ENCODE measurements at places on chromosomes 13 and 19.

GRCh38 chr19:50377051-50377461, 799 bp downstream of the NR1H2 start:
- DNase-seq, result no peak

DNA sequence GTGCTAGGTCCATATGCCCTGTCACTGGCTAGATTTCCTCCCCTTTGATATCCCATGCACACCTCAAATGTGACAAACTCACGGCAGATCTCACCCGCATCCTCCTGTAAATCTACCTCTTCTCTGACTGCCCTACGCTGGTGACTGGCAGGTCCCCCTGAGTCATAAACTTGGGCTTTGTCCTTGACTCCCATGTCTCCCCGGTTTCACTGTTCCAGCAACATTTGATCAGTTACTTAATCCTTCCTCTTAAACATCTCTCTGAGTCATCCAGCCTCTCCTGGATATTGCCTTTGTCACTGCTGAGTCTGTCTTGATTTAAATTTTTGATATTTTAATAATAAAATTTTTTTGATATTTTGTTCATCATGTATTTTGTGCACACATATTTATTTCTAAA, 26.5 kb downstream of the FAM216B start:
- no peak for DNase-seq

DNA sequence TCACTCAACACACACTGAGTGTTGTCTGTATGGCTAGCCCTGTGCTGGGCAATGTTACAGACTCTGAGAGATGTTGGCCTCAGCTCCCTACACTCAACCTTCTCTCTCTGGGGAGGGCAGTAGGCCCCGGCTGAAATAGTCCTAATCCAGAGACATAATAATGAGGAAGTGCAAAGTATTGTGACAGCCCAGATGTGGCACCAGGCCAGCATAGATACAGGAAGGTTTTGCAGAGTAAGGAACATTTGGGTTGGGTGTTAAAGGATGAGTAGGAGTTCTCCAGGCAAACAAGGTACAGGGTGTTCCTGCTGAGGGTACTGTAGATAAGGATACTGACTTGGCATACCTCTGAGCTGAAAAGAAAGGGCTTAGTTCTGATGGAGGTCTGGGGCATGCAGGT, 2.4 kb downstream of the LIN7B start:
- no peak for DNase-seq

DNA sequence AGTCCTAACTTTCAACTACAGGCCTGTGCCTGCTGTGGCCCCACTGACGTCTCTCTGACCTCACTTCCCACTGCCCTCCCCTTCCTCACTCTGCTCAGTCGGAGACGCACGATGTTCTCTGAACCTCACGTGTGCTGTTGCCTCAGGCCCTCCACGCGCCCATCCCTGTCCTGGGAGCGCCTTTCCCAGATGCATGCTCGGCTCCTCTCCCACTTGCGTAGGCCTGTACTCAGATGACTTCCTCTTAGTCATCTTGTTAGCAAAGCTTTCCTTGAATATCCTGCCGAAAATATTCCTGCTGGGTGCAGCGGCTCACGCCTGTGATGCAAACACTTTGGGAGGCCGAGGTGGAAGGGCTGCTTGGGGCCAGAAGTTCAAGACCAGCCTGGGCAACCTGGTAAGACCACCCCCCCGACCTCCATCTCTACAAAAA, 9.3 kb upstream of the SYT5 start:
- DNase-seq, result peak; percentile 89

DNA sequence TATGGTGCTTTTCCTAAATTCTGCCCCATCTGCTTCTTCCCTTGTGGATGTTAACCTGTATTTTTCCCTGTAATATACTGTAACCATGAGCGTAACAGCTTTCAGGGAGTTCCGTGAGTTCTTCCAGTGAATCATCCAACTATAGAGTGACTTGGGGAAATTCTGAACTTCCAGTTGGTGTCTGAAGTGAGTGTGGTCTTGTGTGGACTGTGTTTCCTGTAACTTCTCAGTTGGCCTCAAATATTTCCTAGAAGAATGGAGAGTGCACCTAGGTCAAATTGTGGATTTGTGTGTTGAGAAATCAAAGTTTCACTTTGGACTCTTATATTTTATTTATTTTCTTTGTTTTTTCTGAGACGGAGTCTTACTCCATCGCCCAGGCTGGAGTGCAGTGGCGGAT, 11.0 kb upstream of the ZNF766 start:
- no peak for DNase-seq

DNA sequence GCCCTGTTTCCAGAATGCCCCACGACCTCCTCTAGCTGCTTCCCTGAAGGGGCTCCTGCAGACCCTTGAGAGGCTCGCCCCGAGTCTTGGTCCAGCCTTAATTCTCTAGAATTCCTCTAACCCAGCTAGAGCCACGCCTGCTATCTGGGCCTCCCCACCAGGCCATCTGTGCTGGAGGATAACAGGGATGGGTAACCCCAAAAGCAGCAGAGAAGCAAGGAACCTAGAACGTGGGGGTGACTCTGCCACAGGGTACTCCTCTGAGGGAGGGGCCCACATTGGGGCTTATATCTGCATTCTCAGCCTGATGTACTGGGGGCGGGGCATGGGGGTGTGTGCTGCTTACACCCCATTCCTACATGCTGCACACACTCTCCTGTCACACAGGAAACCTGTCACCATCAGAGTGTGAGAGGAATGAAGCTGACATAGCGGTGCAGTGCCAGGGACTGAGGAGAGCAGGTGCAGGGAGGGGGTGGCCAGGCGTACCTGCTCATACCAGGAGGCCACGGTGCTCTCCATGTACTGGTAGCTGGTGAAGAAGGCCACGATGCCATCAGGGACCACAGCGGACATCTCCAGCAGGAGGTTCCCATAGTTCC, 13.8 kb downstream of the KLC3 start:
- no peak for DNase-seq

GRCh38 chr13:88976466-88976865, 1305.3 kb downstream of the SLITRK5 start:
- no peak for DNase-seq

GRCh38 chr13:68834375-68834774, 1273.3 kb upstream of the ATXN8OS start:
- DNase-seq, result no peak

DNA sequence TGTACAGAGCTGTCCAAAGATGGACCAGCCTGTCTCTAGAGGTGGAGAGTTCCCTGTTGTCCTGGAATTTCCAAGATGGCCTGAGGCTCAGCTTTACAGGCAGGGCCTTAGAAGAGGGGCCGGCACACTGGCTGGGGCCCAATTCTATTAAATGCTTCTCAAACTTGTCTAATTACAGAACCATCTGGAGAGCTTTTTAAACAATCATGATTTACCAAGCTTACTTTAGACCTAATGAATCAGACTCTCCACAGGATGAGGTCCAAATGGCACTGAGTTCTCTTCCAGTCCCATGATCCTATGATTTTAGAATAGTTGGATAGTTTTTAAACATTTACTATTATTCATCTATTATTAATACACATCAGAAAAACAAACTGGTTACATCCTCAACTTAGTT, 123.5 kb downstream of the DNAJC3 start:
- DNase-seq, result no peak

DNA sequence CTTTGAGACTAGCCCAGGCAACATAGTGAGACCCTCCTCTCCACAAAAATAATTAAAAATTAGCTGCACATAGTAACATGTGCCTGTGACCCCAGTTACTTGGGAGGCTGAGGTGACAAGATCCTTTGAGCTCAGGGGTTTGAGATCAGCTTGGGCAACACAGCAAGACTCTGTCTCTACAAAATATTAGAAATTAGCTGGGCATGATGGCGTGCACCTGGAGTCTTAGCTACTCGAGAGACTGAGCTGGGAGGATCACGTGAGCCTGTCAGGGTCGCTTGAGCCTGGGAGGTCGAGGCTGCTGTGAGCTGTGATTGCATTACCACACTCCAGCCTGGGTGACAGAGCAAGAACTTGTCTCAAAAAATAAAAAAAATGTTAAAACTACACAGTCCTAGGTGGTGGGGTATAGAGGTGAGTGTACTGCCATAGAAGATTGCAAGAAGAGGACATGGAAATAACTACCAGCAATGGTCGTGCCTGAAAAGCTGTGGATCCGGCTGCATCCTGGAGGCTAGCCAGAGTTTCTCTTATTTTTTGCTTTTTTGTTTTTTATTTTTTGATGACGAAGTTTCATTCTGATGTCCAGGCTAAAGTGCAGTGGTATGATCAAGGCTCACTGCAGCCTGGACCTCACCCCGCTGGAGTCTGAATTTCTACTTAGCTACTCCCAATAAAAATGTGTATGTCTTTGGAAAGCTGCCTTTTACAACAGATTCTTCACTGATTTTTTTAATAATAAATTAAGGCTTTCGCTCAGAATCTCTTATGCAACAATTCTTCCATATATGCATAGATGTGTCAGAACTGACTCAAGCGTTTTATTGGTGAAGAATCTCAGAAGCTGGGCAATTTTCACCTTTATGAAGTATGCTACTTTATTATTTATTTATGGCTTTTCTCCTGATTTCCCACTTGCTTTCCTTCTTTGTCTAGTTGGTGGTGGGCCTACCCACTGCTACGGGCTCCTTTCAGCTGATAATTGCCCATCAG, 393.8 kb downstream of the TSHZ3 start:
- DNase-seq, result no peak

GRCh38 chr13:89267734-89268133, 1596.6 kb downstream of the SLITRK5 start:
- no peak for DNase-seq

DNA sequence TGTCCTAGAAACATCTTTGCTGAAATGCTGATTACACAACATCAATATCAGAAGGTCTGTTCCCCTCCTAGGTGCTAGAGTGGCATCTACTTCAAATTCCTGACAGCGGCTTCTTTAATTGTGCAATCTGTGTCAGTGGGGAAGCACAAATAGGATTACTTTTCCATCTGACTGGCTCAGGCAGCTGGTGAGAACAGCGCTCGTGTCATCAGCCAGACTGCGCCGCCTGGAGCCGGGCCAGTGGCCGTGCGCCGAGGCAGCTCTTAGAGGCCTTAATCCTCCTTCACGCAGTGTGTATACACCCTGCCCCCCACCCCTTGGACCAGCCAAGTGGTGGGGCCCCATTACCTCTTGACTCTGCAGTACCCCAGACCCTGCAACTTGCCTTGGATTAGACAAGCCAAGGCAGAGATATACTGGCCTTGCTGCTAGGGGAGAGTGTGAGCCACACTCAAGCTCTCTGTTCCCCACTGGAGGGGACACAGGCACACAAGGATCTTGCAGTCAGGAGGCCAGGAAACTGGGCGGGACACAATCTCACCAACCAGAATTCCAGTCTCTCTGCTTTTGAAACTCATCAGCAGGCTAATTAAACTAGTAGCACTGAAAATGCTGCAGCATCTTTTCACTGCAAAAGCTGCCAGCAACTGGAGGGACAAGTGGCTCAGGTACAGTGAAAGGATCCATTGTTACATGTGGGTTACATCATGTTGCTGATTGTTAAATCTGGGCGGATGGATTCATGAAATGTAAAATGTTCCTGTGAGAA, 48.9 kb upstream of the EPHX3 start:
- DNase-seq, result peak; percentile 54

GRCh38 chr13:76816394-76816793, 69.8 kb downstream of the KCTD12 start:
- no peak for DNase-seq

DNA sequence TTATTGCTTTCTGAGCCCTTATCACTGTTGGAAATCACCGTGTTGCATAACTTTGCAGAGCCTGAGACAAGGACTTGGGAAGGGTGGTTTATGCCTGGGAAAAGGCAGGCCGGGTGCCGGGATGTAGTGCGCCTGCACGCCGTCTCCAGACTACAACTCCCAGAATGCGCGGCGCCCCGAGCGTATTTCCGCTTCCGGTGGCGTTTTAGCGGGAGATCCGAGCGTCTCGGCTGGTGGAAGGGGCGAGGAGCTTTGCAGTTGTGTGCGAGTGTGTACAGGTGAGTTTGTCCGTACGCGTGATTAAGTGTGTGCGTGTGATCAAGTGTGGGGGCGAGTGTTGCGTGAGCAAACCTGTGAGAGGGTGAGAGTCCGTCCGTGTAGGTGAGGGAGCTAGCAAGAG, 75.4 kb downstream of the PEG3 start:
- no peak for DNase-seq

GRCh38 chr13:48446464-48446863, 33.6 kb upstream of the LPAR6 start:
- no peak for DNase-seq

- no peak for DNase-seq
These were observed 730.7 kb downstream of the UQCRFS1 start for GRCh38 chr19:28482221-28482620.

DNA sequence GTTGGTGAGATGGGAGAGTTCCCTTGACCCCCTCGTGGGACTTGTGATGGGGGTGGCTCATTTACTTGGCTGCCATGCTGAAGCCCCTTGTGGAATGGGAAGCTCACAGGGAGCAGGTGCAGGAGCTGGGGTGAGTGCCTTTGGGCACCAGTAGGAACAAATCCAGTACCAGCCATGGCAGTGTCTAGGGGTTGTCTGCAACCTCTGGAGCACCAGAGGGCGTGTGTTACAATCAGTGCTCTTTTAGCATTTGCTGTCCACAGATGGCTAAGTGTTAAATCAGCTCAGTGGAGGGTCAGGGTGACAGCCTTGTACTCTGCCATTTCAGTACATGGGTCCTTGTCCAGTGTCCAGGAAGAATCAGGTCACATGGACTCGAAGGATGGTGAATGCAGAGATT, 75.6 kb downstream of the ATP8A2 start:
- no peak for DNase-seq

- DNase-seq, result no peak
These were observed 56.0 kb downstream of the STK24 start for GRCh38 chr13:98520674-98521449.

GRCh38 chr13:44652168-44652567, 76.0 kb upstream of the TSC22D1 start:
- no peak for DNase-seq

DNA sequence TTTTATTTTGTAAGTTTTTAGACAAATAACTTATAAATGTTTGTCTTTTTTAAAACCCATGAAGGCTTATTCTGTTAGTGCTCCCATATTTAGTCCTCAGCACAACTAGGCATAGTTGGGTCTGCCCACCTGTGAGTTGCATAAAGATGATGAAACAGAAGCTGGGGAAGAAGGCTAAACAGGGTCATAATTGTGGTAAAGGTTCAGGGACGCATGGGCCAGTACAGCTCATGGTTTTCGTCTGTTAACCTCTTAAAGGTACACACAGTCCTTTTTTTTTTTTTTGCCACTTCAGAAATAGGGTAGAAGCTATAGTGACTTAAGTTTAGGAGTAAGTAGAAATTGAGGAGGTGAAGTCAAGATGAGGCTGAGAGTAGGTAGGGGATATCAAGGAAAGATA, 58.3 kb downstream of the TM9SF2 start:
- DNase-seq, result no peak

GRCh38 chr13:101590479-101590878, 138.0 kb downstream of the ITGBL1 start:
- no peak for DNase-seq

GRCh38 chr19:28051047-28051446, 1161.9 kb downstream of the UQCRFS1 start:
- no peak for DNase-seq

Data from AG09309 (cell line).